ENCODE measurements at places on chromosomes 5 and 9.

GRCh38 chr5:127506616-127507015 is 10.8 kb upstream of the PRRC1 start:
- H3K27me3 ChIP-seq, result no peaks in the 10 kb centered on the region
- H3K27ac ChIP-seq, result no peak overlapping the region
- no peaks in the 10 kb centered on the region for H3K4me1 ChIP-seq
- H3K4me3 ChIP-seq, result no peak overlapping the region
- no peaks in the 10 kb centered on the region for H3K36me3 ChIP-seq

- no peaks in the 10 kb centered on the region for H3K36me3 ChIP-seq
- no peaks in the 10 kb centered on the region for H3K27me3 ChIP-seq
- no peak for DNase-seq
- no peaks in the 10 kb centered on the region for H3K4me1 ChIP-seq
Observed at GRCh38 chr5:149782895-149783586, 52.9 kb downstream of the PPARGC1B start.

DNA sequence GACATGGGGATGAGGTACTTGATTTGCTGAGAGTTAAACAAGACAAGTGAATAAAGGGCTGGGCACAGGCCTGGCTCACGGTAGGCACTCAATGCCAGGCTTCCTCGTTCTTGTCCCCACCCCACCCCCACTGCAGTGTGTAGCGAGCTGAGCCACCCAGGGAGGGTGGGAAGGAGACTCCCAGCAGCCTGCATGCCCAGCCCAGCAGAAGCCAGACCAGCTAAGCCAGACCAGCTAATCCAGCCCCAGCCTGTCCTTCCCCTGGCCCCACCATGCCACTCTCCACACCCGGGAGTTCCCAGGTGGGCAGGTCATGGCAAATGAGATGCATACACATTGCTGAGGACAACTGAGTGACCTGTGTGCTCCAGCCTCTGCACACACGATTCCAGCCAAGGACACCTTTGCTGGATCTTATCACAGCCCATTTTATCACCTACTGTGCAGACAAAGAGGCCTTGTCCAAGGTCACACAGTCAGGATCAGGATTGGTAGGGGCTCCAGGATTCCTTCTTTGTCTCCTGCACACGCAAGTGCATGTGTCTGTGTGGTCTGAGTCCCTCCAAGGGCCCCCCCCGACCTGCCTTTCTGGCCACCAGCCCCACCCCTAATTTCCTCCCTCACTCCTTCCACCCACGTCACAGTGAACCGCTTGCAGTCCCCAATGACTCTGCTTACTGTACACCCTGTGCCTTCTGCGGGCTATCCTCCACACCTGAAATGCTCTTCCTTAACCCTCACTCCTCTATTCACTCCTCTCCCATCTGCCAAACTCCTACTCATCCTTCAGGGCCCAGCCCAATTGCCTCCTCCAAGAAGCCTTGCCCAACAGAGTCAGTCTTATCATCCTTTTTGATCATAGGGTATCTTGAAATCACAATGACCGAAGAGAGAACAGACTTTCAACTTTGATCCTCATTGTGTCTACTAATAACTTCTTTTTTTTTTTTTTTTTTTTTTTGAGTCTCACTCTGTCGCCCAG is 26.6 kb downstream of the DUSP1 start:
- no peak overlapping the region for H3K27ac ChIP-seq
- peaks cover 9% of the 10 kb centered on the region for H3K4me1 ChIP-seq
- H3K36me3 ChIP-seq, result no peaks in the 10 kb centered on the region
- H3K4me3 ChIP-seq, result no peak overlapping the region
- DNase-seq, result no peak

- H3K36me3 ChIP-seq, result no peaks in the 10 kb centered on the region
- H3K27me3 ChIP-seq, result no peaks in the 10 kb centered on the region
- H3K4me1 ChIP-seq, result no peaks in the 10 kb centered on the region
- H3K4me3 ChIP-seq, result no peak overlapping the region
- H3K27ac ChIP-seq, result peak overlapping the region; percentile 22
- no peak for DNase-seq
Observed at GRCh38 chr9:22170556-22170955, 161.5 kb upstream of the CDKN2B start.

DNA sequence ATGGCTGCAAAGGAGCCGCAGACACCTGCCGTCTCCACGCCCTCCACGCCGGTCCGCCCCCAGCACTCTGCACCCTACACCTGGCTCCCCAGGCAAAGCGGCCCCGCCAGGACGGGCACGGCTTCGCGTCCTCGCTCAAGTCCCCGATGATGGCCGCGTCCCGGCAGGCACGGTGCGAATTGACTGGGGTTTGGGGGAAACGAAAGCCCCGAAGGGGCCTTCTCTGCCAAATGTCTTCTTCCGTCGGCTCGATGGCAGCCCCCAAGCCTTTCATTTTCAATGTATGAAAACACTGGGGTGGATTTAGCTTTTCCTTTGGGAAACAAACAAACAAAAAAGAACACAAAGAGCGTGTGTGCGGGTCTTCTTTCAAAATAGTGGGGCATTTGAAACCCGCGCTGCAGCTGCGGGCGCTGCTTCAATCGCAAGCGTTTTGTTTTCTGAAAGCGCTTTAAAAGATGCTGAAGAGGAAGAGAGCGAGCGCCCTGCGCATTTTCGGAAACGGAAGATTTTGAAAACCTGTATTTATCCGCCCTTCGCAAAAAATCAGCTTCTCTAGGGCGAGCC is 160.0 kb downstream of the RMI1 start:
- peak overlapping the region; percentile 47 for H3K4me3 ChIP-seq
- H3K36me3 ChIP-seq, result no peaks in the 10 kb centered on the region
- peaks cover 20% of the 10 kb centered on the region for H3K4me1 ChIP-seq
- DNase-seq, result no peak
- no peaks in the 10 kb centered on the region for H3K27me3 ChIP-seq
- H3K27ac ChIP-seq, result no peak overlapping the region

GRCh38 chr9:113746486-113746885 is 129.6 kb upstream of the ZNF618 start:
- H3K4me1 ChIP-seq, result no peaks in the 10 kb centered on the region
- H3K36me3 ChIP-seq, result no peaks in the 10 kb centered on the region
- no peak for DNase-seq
- H3K27me3 ChIP-seq, result no peaks in the 10 kb centered on the region
- H3K27ac ChIP-seq, result no peak overlapping the region
- H3K4me3 ChIP-seq, result no peak overlapping the region

DNA sequence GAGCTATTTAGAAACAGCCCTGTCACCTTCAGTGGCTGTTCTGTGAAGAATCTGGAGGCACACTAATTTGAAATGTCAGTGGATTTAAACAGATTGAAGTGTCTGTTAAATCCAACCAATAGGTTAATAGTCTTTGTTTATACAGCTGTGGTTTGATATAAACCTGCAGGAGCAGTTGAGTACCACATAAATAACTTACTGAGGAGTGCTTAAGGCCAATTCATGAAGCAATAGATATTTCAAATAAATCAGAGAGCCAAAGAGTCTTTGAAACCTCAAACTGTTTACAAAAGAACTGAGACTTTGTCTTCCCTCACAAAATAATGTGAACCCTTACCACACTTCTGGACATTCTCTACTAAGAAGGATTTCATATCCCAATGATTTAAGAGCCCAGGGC is 111.9 kb downstream of the FEM1C start:
- H3K4me1 ChIP-seq, result peaks cover 15% of the 10 kb centered on the region
- no peaks in the 10 kb centered on the region for H3K27me3 ChIP-seq
- no peak overlapping the region for H3K27ac ChIP-seq
- no peak for DNase-seq

DNA sequence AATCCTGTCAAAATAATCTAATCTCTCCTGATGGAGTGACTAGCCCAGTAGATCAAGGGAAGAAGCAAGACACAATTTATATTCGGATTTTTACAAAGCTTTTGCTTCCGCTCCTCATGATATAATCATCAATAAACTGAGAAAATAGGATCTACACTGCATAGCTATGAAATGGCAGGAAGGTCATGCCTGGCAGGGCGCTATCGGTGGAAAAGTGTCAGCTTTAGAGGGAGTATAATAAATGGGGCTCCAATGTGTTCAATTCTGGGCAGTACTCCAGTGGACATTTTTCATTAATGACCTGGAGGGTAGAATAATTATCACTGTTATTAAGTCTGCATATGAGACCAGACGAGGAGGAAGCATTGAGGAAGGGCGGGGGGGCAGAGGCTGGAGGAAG is 1013.3 kb upstream of the DMAC1 start:
- no peaks in the 10 kb centered on the region for H3K36me3 ChIP-seq
- H3K27ac ChIP-seq, result no peak overlapping the region
- no peaks in the 10 kb centered on the region for H3K27me3 ChIP-seq
- H3K4me1 ChIP-seq, result no peaks in the 10 kb centered on the region
- DNase-seq, result no peak

DNA sequence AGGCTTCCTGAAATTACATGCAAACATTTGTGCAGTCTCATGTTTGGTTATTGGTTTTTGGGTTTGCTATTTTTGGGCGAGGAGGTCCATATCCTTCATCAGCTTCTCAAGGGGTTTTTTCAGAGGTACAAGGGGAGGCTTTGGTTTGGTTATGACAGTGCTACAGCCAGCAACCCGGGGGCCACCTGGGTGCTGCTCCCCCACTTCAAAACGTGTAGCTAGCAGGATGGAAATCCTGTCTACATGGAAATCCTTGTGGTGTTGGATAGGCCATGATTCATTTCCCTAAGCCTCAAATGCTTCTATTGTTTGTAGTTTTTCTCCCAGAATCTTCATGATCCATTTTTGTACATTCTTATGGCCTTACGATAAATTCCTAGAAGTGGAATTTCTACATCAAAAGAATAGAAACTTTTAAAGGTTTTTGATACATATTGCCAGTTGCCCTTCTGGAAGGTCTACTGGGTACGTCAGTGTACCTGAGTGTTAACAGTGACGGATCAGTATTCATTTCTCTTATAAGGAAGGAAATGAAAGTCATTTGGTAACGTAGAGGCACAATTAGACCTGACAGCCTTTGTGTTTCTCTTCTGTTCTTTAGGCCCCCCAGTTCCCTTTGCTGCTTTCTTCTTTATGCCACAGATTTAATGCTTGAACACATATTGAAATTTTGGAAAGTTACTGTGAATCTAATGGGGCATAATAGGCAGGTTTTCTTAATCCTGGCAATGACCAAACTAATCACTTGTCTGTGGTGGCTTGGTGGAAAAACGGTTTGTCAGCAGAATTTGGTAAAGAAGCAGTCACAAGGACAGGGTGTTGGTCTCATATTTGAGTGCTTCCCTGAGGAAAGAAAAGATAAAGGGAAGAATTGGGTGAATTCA is 69.7 kb upstream of the ABL1 start:
- H3K27me3 ChIP-seq, result no peaks in the 10 kb centered on the region
- no peak for DNase-seq
- peaks cover 25% of the 10 kb centered on the region for H3K4me1 ChIP-seq
- peak overlapping the region; percentile 48 for H3K27ac ChIP-seq
- no peak overlapping the region for H3K4me3 ChIP-seq
- H3K36me3 ChIP-seq, result no peaks in the 10 kb centered on the region

DNA sequence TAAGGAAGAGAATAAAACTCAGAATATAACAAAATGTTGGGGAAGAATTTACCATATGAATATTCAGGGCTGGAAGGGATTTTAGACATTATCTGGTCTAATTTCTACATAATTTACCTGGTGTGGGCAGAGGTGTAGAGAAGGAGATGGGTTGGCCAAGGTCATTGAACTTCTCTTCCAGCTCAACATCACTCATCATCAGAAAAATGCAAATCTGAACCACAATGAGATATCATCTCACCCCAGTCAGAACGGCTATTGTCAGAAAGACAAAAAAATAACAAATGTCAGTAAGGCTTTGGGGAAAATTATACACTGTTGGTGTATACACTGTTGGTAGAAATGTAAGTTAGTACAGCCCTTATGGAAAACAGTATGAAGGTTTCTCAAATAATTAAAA is 121.7 kb downstream of the PTTG1 start:
- no peak overlapping the region for H3K27ac ChIP-seq
- no peaks in the 10 kb centered on the region for H3K36me3 ChIP-seq
- H3K4me3 ChIP-seq, result no peak overlapping the region
- DNase-seq, result no peak

DNA sequence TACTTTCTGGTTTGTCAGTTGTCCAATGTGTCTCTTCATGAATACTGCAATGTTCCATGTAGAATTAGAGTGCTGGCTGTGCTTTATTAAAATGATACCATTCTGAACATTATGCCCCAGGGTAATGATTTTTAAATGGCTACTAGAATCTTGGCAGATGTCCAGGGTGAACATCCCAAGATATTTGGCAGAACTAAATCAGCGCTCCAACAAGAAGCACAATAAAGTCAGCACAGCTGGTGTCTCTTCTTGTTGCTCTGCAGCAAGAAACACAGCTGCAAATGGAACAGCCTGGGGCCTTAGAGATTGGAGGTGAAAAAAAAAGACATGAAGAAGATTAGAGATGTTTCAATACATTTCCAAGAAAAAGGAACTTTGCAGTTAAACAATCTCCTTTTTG is 248.3 kb downstream of the CDH18 start:
- no peaks in the 10 kb centered on the region for H3K36me3 ChIP-seq
- no peaks in the 10 kb centered on the region for H3K27me3 ChIP-seq
- no peak overlapping the region for H3K27ac ChIP-seq
- peak; percentile 25 for DNase-seq
- no peak overlapping the region for H3K4me3 ChIP-seq
- no peaks in the 10 kb centered on the region for H3K4me1 ChIP-seq

DNA sequence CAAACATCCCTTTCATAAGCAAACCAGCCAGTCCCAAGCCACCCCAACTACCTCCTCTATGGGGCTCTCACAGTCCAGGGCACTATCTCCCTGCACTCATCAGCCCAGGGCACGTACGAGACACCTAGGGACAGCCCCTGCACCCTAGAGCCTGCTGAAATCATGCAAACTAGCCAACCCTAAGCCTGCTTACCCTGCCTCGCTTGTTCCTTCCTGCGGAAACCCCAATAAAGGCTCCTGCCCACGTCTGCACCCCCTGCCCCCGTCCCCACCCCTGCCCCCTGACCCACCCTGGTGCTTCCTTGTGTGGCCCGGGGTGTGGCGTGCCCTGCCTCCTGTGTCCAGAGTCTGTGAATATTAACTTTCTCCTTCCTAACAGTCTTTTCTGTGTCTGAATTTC is 135.9 kb downstream of the GADD45G start:
- H3K36me3 ChIP-seq, result no peaks in the 10 kb centered on the region
- no peak overlapping the region for H3K27ac ChIP-seq
- no peaks in the 10 kb centered on the region for H3K4me1 ChIP-seq
- no peak overlapping the region for H3K4me3 ChIP-seq
- no peaks in the 10 kb centered on the region for H3K27me3 ChIP-seq

- no peaks in the 10 kb centered on the region for H3K4me1 ChIP-seq
- H3K4me3 ChIP-seq, result no peak overlapping the region
- H3K27ac ChIP-seq, result no peak overlapping the region
- DNase-seq, result no peak
- no peaks in the 10 kb centered on the region for H3K27me3 ChIP-seq
Observed at GRCh38 chr9:112820881-112821280, 69.8 kb downstream of the SLC46A2 start.

GRCh38 chr9:112020680-112021596 is 124.3 kb downstream of the UGCG start:
- H3K36me3 ChIP-seq, result no peaks in the 10 kb centered on the region
- H3K4me3 ChIP-seq, result no peak overlapping the region

- H3K27me3 ChIP-seq, result no peaks in the 10 kb centered on the region
- DNase-seq, result no peak
- H3K36me3 ChIP-seq, result no peaks in the 10 kb centered on the region
- peaks cover 16% of the 10 kb centered on the region for H3K4me1 ChIP-seq
- peak overlapping the region; percentile 59 for H3K27ac ChIP-seq
Observed at GRCh38 chr9:106875529-106875928, 12.6 kb downstream of the ZNF462 start.

- no peak overlapping the region for H3K4me3 ChIP-seq
- no peak for DNase-seq
- H3K4me1 ChIP-seq, result no peaks in the 10 kb centered on the region
Observed at GRCh38 chr9:83765376-83765775, 52.2 kb downstream of the GKAP1 start.
